ENCODE measurements at places on chromosomes 12 and 14. TPM values are rescaled to one million over a fixed set of nuclear protein-coding genes. Genes with fewer than 3 reads are reported as not detected.

The CCDC38 gene
- not detected for polyA plus RNA-seq

The ASCL1 gene
- polyA plus RNA-seq = 368 TPM

The TAS2R31 gene
- not detected for polyA plus RNA-seq

The DCD gene
- polyA plus RNA-seq = not detected

The SERPINA12 gene
- not detected for polyA plus RNA-seq

The ACRBP gene
- 1.4 TPM for polyA plus RNA-seq

Data from brain (organoid and tissue), 16 donors.